ENCODE measurements at places on chromosomes 4 and X.

GRCh38 chr4:12770351-12770750, 713.8 kb downstream of the RAB28 start:
- DNase-seq: no peak

GRCh38 chrX:153336121-153336894, 2.4 kb downstream of the ZNF275 start:
- DNase-seq: no peak

DNA sequence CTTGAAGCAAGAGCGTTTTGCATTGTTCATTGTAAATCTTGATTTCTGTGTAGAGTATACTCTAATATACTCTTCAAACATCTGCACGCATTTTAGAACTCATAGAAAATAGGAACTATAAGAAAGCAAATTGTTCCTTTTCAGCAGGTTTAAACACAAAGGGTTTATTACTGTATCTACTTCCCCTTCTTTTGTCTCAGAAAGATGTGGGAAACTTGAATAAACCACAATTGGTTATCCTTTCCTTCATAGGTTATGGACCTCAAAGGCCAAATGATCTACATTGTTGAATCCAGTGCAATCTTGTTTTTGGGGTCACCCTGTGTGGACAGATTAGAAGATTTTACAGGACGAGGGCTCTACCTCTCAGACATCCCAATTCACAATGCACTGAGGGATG, 46.0 kb upstream of the GUCY1B1 start:
- DNase-seq: no peak

DNA sequence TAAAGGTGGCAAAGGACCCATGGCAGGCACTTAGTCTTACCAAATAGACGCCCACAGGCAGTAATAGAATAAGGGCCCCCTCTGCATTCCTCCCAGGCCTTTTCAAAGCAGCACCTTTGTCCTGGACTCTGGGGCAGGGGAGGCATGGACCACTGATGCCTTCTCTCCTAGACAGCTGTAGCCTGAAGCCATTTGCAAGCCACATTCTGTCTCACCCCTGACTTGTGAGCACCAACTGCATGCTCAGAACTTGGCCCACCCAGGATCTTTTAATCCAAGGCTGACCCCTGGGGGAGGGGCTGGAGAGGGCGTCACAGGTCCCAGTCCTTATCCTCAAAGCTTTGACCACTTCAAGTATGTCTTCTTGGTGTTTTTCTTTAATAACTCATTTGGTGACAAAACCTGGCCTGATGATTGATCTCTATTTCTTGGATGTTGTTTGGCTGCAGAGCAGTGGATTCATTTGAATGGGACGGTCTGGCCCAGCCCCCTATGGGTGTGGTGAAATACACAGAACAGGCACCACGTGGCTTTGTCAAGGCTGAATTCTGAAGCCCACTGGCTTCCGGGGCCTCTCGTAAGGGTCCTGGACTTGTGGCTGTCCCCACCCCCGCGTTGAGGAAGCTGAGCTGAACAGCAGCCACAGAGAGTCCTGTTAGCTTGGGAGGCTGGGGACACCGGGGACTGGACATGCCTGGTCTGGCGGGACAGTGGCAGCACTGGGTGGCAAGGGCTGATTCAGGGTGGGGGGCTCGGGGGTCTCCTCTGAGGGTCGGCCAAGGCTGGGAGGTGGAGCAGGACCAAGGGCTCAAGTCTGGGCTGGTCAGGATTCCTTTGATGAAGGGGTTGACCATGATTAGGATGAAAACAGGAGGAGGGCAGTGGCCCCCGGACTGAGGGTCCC, 36.6 kb downstream of the ADRA2C start:
- no peak for DNase-seq

- DNase-seq: no peak
Observed at GRCh38 chr4:39456946-39457763, 1.6 kb downstream of the RPL9 start.

- no peak for DNase-seq
Observed at GRCh38 chr4:185742766-185743165, 69.2 kb downstream of the SORBS2 start.

DNA sequence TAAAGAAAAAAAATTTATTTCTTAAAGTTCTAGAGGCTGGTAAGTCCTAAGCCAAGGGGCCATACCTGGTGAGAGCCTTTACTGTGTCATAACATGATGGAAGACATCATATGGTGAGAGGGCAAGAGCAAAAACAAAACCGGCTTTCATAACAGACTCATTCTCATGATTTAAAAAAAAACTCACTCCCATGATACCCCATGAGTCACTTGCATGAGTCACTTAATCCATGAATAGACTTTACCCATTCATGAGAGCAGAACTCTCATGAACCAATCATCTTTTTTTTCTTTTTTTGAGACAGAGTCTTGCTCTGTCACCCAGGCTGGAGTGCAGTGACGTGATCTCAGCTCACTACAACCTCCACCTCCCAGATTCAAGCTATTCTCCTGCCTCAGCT, 369.7 kb upstream of the DIAPH2 start:
- no peak for DNase-seq

DNA sequence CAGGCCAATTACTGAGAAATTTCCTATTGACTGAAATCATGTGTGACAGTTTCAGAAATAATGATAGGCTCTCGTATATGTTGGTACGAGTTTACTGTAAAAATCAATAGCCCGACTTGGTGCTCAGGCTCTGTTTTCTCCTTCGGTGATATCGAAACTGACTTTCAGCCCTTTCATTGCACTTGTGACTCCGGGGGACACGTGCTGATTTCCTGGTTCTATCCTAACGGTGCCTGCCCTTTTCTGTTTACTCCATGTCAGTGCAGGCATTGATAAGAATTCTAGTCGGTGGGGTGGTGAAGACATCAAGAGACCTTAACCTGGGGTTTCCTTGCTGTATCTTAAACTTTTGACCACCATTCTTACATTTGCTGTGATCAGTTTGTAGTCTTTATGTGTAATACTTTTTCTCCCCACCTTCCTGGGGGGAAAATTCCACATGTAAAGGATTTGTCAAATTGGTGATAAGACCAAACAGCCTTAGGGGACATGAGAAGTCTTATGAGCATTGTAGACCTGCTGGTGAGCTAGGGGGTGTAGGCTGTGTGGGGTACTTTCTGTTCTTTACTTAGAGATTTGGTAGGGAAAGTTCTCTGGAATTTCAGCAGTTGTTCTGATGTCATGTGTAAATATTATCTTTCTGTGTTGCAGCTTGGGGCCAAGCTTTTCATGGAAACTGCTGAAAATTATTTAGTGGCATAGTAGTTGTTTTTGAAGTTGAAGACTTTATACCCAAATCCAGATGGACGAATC, 52.7 kb downstream of the TMEM131L start:
- no peak for DNase-seq

- DNase-seq: no peak
Observed at GRCh38 chr4:4919927-4920326, 60.5 kb downstream of the MSX1 start.
